ENCODE measurements at places on chromosomes 4 and X.

DNA sequence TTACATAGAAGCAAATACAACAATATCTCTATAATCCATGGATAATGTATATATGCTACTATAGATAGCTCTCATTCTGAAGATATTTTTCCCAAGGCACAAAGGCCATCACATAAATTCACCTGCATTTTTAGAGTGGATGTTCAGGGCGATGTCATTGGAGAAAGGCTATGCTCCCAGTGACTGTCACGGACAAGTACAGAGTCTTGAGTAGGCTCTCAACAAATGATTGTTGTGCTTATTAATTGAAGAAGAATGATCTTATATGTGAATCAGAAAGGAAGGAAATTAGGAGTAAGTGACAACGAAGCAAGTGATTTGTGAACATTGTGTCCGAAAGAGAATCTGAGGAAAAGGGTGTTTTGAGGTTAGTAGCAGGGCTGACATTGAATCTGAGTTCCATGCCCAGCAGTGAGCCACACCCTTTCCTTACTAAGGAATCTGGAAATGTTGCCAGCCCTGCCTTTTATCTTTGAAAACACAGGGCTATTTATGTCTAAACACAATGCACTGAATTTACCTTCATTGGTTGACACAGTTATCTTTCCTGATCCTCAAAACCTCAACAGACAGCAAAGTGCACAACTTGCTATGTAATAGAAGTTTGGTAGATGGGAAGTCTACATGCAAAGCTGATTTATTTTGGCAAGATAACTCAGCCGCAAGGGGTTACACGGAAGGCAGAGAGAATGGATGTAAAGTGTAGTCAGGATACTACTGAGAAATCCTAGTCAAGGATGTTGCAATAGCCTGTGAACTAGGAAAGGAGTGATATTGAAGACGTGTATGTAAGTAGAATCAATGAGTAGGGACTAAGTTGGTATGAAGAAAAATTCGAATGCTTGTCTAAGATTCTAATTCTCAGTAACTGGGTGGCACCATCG, 50.4 kb downstream of the SORBS2 start:
- DNase-seq = peak; percentile 6

- DNase-seq = no peak
These were observed 41.8 kb upstream of the PACRGL start for GRCh38 chr4:20658456-20658855.

- no peak for DNase-seq
These were observed 665.5 kb downstream of the TLL1 start for GRCh38 chr4:166538491-166539005.

DNA sequence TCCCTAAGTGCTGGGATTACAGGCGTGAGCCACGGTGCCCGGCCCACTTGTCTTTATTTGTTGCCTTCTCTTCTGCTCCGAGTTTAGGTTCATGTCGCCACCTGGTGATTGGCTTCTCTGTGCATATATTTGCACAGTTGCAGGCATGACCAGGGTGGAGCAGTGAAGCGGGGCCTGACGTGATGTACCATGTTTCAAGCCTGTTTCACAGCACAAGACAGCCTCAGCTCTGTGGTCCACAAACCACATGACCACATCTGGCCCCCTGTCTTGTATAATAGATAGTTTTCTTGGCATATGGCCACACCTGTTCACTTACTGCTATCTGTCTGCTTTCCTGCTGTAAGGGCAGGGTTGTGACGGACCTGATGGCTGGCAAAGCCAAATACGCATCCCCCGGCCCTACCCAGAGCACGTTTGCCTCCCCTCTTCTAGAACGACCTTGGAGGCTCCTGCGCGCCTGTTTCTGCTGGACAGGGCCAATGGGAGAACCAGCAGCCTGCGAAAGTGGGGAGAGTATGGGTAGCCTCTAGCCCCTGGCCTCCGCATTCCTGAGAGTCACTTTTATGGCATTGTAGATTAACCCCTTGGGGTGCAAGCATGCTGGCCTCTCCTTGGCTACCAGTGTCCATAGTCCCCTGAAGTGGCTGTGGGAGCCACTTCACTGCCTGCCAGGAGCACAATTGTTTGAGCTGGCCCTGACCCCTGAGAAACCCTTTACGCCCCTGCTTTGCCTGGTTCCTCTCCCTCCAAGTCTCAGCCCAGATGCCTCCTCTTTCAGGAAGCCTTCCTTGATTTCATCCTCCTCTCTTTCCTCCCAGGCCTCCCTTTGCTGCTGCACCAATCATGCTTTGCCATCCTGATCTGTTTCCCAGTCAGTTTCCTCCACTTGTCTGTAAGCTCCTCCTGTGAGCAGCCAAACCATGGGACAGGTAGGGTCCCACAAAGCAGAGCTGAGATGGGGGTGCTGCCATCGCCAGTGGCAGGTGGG, 6.0 kb upstream of the SH3TC1 start:
- no peak for DNase-seq

GRCh38 chr4:114999880-115000279, 113.5 kb downstream of the NDST4 start:
- no peak for DNase-seq

- no peak for DNase-seq
These were observed 20.2 kb downstream of the ZDHHC9 start for GRCh38 chrX:129823522-129823921.

GRCh38 chr4:173547889-173548288, 17.9 kb upstream of the HAND2 start:
- no peak for DNase-seq

DNA sequence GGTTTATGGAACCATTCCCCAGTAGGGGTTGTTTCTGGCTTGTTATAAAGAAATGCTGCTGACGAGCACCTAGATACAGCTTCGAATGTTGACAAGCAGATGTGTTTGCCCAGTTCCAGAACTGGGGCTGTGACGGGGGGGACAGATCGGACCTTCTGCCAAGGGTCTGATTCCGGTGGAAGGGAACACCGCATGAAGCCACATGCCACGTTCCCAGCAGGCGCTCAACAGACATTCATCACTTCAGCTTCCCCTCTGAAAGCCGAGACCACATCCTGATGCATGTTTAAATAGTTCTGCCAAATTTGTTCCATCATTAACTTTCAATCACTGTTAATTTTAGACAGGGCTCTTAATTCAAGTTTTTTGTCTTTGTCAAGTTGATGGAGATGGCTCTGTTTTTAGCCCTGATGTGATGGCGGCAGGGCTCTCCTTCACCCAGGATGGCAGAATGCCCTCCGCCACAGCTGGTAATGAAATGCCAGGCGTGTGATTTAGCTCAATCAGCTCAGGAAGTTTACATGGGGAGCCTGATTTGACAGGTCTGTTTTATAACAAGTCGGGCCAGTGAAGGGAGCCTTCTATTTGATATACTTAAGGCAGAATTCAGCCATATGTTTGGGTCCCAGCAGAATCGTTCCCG, 57.4 kb downstream of the PSAPL1 start:
- no peak for DNase-seq

GRCh38 chrX:12614266-12614665, 176.9 kb upstream of the PRPS2 start:
- no peak for DNase-seq

- DNase-seq = no peak
These were observed 23.8 kb upstream of the SORBS2 start for GRCh38 chr4:185835814-185836213.

DNA sequence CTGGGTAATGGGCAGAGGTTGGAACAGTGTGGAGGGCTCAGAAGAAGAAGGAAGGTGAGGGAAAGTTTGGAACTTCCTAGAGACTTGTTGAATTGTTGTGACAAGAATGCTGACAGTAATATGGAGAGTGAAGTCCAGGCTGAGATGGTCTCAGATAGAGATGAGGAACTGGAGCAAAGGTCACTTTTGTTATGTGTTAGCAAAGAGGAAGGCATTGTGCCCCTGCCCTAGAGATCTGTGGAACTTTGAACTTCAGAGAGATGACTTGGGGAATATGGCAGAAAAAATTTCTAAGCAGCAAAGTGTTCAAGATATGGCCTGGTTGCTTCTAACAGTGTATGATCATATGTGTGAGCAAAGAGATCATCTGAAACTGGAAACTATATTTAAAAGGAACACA, 37.9 kb upstream of the MSX1 start:
- peak; percentile 3 for DNase-seq

GRCh38 chr4:145538596-145538995, 56.9 kb downstream of the SMAD1 start:
- DNase-seq = no peak

GRCh38 chr4:3196670-3197359, 52.1 kb upstream of the MSANTD1 start:
- DNase-seq = no peak

DNA sequence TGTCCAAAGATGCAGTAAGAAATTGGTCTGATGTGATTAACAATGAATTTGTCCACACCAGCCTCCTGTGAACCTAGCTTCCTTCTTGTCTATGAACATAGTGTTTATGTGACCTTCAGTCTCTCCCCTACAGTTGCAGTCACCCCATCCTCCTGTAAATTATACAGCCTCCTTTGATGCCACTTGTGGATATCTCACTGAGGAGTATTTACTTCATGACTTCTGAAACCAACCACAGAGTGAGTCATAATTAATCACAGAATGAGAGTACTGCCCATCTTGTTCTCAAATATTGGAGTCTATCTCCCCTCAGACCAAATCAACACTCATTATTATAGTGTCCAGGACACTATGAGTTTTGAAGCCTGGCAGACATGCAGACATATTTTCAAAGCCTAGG, 27.3 kb upstream of the XAGE2 start:
- DNase-seq = no peak

- DNase-seq = no peak
These were observed 84.3 kb downstream of the TRAM1L1 start for GRCh38 chr4:117001077-117001476.

GRCh38 chr4:114366368-114366767, 232.2 kb upstream of the UGT8 start:
- DNase-seq = no peak

DNA sequence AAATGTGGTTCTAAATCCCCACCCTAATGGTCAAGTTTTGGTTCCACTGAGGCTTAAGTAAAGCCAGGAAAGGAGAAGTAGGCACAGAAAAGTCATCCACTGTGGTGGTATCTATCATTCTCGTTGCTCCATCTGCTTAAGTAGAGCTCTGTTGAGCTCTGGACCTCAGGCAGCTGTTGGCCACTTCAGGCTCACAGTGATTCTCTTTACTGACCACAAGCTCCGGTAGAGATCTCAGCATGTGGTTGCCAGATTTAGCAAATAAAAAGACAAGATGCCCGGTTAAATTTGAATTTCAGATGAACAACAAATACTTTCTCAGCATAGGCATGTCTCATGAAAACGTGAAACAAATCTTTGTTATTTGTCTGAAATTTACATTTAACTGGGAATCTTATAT, 132.3 kb upstream of the PTCHD1 start:
- no peak for DNase-seq

- no peak for DNase-seq
These were observed 86.8 kb downstream of the DIAPH2 start for GRCh38 chrX:96771486-96771885.

- no peak for DNase-seq
These were observed 71.3 kb upstream of the KIT start for GRCh38 chr4:54586320-54586955.

- no peak for DNase-seq
These were observed 40.5 kb downstream of the PAGE2 start for GRCh38 chrX:55129361-55129760.

- no peak for DNase-seq
These were observed 108.3 kb downstream of the JADE1 start for GRCh38 chr4:128917781-128918180.

DNA sequence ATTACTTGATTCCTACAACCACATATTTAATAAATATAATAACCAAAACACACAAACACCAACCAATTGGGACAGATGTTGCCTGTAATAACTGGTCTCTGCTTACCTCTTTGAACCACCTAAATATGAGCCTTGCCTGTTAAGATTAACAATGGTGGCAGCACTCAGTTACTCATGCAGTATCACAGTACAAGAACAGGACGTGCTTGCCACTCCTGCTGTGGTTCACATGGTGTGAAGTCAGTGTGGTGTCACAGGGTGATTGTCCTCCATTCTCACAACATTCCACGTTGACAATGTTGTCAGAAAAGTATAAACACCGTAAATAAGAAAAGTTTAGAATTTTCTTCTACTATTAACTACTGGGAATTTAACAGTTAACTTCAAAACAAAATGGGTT, 365.0 kb downstream of the PPP3CA start:
- no peak for DNase-seq

DNA sequence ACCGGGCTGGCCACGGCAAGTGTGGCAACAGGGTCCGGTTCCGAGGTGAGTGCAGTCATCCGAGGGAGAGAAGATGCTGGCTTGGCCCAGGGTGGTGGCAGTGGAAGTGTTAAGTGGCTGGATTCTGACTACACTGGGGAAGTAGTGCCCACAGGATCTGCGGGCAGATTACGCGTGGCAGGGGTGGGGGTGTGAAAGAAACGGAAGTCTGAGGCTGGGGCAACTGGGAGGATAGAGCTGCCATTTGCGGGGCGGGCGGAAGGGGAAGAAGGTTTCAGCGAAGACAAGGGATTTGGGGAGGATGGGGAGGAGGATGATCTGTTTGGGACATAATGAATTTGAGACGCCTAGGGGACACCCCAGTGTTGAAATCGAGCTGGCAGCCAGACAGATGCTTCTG, 5.3 kb downstream of the RS1 start:
- no peak for DNase-seq

DNA sequence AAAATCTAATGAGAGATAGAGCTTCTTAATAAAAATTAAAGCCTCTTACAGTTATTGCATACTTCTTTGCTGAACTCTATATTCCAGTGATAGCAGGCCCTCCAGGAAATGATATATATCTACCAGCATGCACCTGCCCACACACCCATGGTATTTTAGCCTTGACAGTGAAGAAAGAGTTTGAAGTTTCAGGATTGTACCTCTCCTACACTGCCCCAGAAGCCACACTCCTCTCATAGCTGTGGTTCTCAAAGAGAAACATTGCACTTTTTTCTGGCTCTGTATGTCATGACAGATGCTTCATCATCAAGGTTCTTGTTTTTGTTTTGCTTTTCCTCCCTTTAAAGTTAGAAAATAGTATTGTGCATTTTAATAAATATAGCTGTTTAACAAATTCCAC, 34.0 kb downstream of the INPP4B start:
- no peak for DNase-seq

GRCh38 chrX:112851806-112852205, 11.2 kb upstream of the AMOT start:
- no peak for DNase-seq

DNA sequence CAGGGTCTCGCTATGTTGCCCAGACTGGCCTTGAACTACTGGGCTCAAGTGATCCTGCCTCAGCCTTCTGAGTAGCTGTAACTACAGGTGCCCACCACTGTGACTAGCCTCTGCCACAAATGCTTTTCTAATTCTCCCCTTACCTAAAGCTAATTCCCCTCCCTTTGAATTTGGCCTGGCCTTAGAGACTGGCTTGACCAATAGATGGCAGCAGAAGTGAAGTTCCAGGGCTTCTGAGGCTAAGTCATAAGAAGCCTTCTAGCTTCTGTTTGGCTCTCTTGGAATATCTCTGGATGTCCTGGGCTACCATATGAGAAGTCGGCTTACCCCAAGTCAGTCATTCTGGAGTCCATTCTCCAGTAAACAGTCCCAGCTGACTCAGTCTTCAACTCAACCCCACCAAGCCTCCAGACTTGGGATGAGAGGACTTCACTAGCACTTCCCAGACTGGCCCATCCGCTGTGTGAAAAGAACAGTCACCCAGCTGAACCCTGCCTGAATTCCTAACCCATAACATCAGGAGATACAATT, 61.0 kb downstream of the HPRT1 start:
- peak; percentile 6 for DNase-seq

- DNase-seq = no peak
These were observed 28.3 kb upstream of the CD99L2 start for GRCh38 chrX:150926791-150927190.

All from vagina (tissue), 2 donors.